CMK (cell line): ENCODE measurements at places on chromosomes 11 and 22.

DNA sequence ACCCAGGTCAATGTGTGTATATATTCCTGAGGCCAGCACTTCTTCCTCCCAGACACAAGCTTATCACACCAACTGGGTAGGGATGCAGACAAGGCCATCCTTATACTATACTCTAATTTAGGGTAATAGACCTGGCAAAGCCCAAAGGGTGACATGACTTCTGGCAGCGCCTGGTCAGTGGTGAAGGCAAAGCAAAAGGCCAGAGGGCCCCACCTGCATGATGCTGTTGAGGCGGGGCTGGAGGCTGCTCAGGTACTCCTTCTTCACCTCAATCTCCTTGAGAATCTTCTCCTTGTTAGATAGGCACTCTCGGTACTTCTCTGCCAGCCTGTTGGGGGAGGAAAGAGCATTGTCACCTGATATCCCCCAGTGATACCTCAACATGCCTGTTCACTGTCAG is 17.1 kb downstream of the THOC5 start:
- DNase-seq = no peak

GRCh38 chr11:405323-405953 is 9.4 kb downstream of the SIGIRR start:
- DNase-seq = no peak

GRCh38 chr22:49992921-49993648 is 19.5 kb downstream of the IL17REL start:
- no peak for DNase-seq

GRCh38 chr11:1647901-1648652 is 18.5 kb downstream of the KRTAP5-5 start:
- no peak for DNase-seq

DNA sequence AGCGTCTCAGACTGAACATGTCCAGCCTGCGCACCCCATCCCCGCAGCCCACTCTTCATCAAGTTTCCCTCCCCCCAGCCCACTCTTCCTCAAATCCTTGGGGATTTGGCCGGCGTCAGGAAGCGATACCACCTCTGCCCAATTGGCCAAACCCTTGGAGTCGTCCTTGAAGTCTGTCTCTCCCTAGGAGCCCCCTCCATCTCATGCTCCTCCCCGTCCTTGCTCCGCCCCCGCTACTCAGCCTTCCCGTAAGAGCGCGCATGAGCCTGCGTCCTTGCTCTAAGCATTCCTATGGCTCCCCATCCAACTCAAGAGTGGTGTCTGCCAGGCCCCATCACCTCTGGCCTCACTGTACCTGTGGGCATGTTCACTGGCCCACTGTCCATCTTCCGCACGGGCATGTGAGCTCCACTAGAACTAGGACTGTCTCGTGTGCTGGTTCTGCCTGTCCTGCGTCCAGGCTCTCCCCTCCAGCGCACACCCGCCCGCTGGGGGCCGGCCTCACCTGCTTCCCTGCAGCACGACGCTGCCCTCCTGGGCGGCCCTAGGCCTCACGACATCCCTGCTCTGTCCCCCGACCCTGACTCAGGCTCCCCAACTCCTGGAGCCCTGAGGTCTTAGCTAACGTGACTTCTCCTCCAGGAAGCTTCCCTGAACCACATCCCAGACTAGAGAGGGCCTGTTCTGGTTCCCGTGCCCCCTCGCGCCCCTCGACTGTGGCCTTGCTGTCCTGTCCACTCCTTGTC is 30.5 kb upstream of the TTLL12 start:
- DNase-seq = no peak

DNA sequence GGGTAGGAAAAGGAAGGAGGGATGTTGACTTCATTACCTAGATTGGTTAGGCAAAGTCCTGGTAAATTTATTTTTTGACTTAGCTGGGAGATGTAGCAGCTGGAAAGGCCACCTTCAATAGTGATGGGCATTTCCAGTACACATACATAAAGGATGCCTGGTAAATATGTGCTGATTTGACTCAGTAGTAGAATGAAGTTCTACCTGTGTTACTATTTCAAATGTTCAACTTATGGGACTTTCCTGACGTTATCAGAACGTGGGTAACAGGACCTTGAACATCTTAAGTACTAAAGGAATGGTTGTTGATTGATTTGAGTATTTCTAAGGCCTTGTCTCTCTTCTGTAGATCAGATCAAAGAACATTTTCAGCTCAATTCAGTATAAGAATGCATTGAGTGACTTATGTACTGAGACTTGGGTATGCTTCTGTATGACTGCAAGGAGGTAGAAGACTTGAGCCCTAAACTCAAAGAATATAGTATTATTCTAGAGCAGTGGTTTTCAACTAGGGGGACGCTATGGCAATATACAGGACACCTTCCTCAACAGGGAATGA is 27.1 kb downstream of the RNF121 start:
- DNase-seq = no peak

- no peak for DNase-seq
Observed at GRCh38 chr11:7869467-7869866, 61.6 kb downstream of the OR10A6 start.

DNA sequence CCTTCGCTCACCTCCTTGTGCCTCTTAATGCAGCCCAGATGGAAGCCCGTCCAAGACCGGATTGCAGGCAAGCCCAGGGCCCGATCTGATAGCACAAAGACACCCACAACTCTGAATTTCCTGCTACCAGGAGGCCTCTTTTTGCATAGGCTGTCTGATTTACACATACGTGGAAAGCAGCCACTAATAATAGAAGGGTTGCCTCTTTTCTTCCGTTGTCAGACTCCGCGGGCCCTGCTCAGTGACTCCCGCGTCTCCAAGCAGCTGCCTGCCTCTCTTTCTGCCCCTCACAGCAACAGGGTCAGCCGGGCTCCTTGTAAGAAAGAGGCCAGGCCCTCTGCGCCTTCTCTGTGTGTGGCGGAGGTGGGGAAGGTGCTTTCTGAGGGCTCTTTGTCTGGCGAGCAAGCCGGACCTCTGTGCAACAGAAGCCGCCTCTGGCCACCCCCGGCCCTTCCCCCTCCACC is 26.7 kb downstream of the FLI1 start:
- DNase-seq = no peak

DNA sequence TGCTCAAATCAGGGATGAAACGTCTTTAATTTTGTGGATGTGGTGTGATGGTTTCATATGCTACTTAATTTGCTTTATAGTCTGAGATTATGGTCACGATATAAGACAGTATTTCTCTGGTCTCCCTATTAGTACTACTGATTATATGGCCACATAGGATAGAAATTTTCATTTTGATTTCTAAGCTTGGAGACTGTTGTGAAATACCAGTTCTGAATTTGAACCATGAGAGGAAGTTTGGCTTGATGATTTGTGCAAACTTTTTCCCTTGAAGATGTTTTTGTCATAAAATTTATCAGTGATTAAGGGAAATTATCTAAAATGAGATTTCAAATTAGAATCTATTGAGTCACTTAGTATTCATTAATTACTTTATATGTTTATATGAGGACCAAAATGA is 2.7 kb downstream of the RNF169 start:
- DNase-seq = no peak

DNA sequence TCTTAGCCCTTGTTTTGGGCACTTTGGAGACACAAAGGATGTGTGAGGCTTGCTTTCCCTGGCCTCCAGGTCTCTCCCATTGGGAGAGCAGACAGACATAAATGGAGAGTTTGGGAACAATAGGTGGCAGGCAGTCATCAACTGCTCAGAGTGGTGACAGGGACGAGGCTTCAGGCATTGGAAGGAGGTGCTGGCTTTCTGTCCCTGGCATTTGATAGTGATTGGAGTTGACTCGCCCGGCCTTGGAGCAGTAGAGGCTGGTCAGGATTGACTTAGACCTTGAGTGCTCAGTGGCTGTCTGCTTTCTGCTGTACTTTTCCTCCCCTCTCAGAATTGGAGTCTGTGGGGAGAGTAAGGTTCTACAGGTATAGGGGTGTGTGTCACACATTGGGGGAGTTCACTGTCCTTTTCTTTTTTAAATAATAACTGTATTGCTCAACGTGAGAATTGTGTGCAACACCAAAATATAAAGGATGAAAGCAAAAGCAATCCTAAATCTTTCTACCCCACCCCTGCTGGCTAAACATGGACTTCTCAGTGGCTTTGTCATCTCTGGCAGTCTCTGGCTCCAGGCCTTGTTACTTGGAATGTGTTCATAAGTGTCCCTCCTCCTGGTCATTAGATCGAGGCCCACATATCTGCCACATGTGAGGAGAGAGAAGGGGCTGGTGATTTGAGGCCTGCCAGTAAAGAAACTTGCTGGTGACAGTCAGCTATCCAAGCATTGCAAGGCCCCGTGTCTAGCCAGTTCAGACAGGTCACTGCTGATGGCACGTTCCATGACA is 21.1 kb downstream of the SHISA8 start:
- DNase-seq = no peak

DNA sequence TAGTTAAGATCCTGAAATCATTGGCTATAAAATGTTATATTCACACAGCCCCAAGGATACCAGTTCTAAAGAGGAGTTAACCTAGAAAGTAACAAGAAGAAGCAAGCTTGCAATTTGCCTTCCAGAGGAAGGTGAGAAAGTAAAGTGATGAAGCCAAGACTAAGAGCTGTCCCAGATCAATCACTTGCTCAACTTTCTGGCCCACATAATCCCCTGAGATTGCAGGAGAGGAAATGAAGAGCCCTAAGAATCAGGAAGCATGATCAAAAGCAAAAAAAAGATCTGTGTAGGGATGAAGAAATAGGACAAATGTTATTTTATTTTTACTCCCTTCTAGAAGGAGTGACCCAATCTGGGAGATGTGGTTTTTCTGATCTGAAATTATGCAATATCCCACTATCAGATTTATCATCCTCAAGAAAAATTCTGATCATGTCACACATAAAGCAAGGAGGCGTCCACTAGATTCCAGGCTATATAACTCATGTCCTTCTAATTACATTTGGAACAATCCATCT is 180.3 kb upstream of the GUCY1A2 start:
- no peak for DNase-seq

- DNase-seq = no peak
Observed at GRCh38 chr11:112538534-112539280, 278.0 kb upstream of the PLET1 start.

GRCh38 chr11:31973172-31973571 is 117.7 kb upstream of the RCN1 start:
- DNase-seq = no peak

DNA sequence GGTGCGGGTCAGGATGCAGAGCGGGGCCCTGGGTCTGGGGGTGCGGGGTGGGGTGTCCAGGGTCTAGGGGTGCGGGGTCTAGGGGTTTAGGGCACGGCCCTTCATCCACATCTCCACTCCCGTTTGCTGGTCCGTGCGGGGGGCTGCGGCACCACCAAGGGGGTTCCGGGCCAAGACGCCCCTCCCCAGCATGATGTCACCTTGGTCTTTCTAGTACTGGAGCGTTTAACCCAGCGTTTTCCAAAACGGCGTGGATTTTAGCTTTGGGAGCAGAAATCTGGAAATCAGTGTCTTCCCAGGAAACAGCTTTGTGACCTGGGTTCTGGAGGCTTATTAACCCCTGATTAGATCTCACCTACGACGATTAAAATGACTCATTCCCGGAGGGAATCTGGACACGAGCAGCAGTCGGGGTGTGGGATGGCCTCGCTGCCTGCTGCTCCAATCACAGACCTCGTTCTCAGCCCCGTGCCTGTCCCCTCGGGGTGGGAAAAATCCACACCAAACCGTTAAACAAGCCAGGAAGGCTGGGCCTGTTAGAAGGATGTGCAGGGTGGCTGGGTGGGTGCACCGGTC is 759 bp downstream of the AP2A2 start:
- no peak for DNase-seq

GRCh38 chr22:44330188-44330743 is 17.5 kb upstream of the SHISAL1 start:
- no peak for DNase-seq

GRCh38 chr11:97157221-97157740 is 767.5 kb downstream of the JRKL start:
- DNase-seq = no peak

- DNase-seq = no peak
Observed at GRCh38 chr11:63563201-63564055, at the start of gene PLAAT2. Gene PLAAT2, minus strand, starts transcription at chr11:63563379. Its CDS starts 55 bp downstream, at chr11:63563324.

- DNase-seq = no peak
Observed at GRCh38 chr11:36890121-36890679, 292.2 kb upstream of the RAG2 start.

DNA sequence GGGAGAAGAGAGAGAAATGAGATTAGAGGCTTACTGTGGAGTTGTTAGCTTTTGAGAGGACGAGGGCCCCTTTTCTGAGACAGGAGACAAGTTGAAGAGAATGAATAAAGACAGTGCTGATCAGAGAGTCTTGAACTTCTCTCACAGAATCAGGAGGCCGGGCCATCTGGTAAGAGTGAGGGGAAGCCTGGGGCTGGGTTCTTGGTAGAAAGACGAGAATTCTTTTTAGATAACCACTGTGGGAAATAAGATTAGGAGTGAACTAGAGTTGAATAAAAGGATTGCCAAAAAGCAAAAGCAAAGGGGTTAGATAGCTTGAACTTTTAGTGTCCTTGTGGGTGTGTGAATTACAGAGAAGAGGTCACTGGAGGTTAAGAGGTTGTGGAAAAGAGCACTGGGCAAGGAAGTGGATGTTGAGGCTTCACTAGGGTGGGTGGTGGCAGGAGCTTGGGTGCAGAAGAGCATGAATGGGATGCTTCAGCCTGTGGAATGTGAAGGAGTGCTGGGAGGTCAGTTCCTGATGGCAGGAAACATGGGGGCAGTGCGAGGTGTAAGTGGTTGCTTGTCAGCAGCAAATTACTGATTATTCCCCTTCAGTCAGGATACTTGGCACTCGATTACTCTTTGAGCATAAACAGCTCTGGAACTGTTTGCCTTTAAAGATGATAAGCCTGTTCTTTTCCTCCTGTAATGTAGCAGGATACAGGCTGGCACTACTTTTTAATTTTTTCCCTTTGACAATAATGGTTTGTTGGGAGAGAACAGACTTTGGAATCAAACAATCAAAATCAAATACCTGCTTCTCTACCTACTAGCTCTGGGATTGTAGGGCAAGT is 98.3 kb downstream of the ARHGAP42 start:
- no peak for DNase-seq

DNA sequence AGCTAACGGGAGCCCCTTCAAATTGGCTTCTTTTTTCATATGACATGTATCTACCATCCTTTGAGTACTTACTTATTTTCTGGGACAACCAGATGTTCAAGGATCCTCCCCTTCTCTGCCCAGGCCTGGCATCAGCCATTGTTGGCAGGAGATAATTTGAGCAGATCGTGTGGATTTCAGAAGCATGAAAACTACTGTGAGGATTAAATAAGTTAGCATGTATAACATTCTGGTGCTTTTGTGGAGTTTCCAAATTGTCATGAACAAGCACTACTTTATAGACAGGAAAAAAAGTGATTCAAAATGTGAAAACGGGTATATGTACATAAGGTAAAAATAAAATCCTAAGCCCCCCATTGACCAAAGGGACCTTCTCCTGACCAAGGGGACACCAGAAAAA is 2.1 kb upstream of the NADSYN1 start:
- no peak for DNase-seq

DNA sequence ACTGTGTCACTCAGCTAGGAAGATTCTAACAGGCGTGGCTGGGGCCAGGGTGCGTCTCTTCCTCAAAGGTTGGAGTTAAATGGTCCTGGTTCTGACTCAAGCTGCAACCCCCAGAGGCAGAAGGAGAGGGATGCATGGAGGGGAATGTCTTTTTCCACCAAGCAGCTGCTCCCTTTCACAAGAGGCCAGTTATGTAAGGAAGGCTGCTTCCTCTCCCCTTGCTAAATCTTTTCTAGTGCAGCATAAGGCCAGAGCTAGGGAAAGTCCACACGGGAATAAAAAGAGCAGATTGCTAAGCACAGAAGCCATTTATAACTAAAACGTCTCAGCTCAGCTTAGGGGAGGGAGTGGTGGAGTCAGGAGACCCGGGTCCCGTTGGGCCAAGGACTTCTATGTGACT is 10.0 kb downstream of the PVALB start:
- no peak for DNase-seq
